Stimulated activated CD8-positive, alpha-beta memory T cell treated with anti-CD3 and anti-CD28 coated beads, Interleukin-15, amount 100 ng/mL, for 4 hours (primary cell): ENCODE measurements at places on chromosomes 12 and 14.

DNA sequence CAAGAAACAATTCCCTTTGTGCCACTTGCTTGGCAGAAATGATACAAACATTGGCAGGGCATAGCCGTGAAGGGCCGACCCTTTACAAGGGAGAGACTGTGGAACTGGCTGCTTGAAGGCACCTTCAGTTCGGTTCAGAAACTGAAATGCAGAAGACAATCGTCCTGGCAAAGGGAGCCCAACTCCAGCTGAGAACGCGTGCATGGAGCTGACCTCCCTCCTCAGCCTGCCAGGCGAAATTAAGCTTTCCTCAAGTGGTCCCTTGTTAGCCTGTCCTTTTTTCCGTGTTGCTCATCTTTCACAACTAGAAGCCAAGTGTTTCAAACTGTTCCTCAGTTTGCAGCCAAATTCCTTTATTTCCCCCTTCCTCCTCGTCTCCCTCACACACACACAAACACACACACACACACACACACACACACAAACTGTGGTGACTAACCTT, 8.1 kb downstream of the LGR5 start:
- no peak for DNase-seq

GRCh38 chr12:127507341-127507740, 759.6 kb upstream of the TMEM132C start:
- no peak for DNase-seq

DNA sequence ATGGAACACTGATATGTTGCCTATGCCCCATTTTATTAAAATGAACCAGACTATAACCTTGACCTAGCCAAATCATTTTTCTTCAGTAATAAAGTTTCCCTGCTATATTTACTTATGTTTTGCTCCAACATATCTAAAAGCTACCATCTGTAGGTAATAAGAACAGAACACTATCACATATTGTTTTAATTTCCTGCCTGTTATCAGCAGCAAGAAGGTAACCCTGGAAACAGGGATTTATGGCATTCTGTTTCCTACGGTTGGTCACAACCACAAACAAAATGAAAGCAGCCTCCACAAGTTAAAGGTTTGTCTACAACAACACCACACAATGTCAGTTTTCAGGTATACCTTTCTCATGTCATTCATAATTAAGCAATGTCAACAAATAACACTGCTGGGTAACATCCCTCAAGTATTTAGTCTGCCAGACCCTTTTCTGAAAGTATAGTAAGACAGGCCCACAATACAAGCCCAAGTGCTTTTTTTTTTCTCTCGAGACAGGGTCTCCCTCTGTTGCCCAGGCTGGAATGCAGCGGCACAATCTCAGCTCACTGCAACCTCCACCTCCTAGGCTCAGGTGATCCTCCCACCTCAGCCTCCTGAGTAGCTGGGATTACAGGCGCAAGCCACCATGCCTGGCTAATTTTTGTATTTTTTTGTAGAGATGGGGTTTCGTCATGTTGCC, 25.5 kb downstream of the GCH1 start:
- no peak for DNase-seq

DNA sequence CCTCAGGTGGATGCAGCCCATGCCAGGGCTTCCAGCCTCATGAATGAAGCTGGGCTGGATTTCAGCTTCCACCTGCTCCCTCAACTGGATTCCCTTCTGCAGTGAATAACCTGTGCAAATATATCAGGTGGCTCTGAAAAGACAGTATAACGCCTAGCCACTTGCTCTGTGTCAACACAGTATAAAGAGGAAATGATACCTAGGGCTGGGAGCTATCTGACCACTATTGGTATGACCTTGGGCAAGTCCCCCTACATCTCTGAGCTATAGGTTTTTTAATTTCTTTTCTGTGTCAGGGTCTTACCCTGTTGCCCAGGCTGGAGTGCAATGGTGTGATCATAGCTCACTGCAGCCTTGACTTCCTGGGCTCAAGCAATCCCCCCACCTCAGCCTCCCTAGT, 19.8 kb downstream of the ISM2 start:
- DNase-seq, result no peak

- DNase-seq, result no peak
These were observed 5.2 kb downstream of the P2RX4 start for GRCh38 chr12:121214855-121215745.
